NCI-H1436 treated with DMSO at 0.1 percent for 48 hours (cell line): ENCODE measurements at places on chromosomes 3 and 15.

DNA sequence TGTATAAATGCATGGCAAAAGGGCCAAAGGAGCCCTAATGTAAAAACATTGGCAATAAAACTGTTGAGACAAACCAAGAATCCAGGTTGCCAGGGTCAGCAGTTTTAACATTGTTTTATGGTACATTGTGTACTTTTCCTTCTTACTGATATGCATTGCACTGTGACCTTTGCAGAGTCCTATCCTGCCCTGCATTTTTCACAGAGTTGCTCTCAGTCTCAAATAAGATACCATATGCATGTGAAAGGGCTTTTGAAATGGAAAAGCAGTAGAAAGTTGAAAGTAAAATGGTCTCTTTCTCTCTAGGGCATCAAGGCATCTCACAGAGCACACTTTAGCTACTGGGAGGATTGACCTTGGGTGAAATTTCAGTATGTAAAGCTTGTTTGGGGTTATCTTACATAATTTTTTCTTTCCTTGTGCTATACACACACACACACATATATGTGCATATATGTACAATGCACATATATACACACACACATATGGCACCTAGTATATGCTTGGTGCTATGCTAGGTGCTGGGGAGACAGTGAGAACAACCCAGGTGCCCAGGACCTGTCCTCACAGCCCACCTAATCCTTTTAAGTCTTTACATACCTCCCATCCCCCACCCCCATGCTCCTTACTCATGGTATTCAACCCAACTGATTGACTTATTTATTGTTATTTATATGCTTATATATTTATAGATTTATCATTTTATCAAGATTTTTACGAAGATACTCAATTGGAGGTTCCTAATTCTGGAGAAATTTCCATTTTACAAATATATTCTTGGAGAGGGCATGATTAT, 1.2 kb upstream of the PPP2R3A start:
- DNase-seq, result no peak

DNA sequence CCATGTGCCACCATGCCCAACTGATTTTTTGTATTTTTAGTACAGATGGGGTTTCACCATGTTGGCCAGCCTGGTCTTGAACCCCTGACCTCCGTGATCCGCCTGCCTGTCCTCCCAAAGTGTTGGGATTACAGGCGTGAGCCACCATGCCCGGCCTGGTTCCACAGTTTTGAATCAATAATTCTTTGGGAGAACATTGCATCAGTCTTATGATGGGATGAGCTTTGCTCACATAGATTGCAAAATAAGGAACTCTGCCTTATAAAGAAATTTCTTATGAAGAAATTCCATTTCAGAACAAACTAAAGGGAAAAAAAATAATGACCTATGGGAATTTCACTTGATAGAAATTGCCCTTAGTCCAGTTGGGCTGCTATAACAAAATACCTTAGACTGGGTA, 15.8 kb upstream of the TMPRSS7 start:
- no peak for DNase-seq

DNA sequence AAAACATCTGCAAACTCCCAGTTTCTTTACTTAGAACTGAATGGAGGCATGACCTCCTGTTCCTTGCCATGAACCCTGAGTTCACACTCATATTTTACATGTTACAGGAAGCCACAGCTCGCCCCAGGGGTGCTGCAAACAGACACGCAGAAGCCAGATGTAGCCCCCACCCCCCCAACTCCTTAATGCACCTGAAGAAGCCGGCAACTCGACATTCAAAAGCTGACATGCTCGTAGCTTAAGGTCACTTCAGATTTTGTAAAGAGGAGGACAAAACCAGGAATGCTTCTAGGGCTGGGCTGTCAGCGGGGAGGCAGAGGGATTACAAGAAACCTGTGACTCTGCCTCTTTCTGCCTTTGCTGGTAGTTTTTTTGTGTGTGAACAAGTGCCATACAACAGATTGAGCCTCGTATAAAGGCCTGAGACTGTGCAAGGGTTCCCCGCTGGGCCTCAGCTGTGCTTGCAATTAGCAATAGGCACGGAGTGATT, 42.0 kb upstream of the FEZF2 start:
- no peak for DNase-seq

DNA sequence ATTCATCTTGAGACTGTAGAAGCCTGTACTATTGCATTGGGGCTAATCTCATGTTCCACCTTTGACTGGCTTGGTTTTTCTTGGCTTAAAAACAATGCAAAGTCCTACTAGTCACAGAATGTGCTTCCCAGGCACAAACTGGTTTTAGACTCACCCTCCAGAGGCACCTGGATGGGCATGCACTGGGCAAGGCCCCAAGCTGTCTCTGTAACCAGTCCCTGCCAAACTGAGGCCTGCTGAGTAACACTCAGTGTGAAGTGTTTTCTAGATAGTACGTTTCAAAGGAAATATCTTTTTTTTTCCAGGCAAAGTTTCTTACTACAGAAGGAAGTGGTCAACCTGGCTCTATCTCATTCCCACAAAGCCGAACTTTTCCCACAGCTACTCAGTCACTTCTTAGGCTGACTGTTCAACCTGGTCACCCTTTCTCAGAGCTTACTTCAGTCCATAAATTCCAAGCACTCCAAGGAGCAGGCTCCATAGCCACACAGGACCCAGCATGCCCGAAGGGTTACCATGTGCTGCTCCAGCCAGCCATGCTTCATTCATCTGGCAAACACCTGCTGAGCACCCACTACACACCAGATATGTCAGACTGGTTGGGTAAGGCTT, 57.4 kb downstream of the NPTN start:
- DNase-seq, result no peak

- no peak for DNase-seq
These were observed 3.1 kb downstream of the PAQR9 start for GRCh38 chr3:142960322-142960850.

DNA sequence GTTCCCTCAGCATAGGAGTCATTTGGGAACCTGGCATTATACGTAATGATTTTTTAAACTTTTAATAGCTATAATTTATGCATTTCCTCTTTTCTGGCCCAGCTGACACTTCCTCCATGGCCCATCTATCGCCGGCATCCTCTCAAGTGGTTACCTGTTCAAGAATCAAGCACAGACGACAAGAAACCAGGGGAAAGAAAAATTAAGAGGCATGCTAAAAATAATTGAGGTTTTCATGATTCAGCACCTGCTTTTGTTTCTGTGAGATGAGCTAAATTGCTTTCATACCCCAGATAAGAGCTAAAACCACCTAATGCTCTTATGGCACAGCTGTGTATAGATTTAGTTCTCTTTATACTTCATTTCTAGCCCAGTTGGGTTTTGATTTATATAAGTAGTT, 1.7 kb downstream of the SPCS1 start:
- DNase-seq, result no peak

DNA sequence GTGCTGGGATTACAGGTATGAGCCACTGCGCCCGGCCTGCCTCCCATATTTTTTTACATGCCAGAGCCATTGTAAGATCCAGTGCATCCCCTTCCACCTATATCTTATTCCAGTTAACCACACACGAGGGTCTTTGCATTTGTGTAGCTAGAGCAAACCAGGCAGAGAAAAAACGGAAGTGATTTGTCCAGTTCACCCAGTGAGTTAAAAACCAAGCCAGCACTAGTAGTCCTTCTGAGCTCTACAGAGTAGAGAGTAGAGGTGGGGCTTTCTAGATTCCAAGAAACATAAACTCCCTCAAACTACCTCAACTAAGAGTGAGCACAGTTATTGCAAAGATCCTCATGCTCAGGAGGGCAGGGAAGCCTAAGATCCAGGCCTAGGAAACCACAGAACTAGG, 34.7 kb downstream of the TMEM158 start:
- no peak for DNase-seq

- no peak for DNase-seq
These were observed 382.9 kb downstream of the GABRG3 start for GRCh38 chr15:27353856-27354255.

DNA sequence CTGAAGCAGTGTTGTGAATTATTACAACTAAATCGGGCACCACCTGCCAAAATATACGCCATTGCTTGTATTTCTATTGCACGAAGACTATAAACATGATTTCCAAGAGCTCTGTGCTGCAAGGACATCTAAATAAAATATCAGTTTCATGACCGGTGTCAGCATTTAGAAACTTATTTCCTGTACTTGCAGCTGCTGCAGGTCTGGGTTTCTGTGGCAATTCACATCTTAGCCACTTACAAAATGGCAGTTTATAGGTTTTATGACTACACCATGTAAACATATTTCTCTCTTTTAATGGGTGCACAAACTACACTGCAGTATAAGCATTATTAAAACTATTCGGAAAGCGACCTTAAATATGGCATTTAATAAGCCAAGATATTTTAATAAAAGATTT, 359.4 kb downstream of the VPS13C start:
- DNase-seq, result no peak

GRCh38 chr3:177778633-177779032, 581.4 kb upstream of the TBL1XR1 start:
- DNase-seq, result no peak

- DNase-seq, result no peak
These were observed 395.3 kb upstream of the TPRG1 start for GRCh38 chr3:188776447-188776846.

DNA sequence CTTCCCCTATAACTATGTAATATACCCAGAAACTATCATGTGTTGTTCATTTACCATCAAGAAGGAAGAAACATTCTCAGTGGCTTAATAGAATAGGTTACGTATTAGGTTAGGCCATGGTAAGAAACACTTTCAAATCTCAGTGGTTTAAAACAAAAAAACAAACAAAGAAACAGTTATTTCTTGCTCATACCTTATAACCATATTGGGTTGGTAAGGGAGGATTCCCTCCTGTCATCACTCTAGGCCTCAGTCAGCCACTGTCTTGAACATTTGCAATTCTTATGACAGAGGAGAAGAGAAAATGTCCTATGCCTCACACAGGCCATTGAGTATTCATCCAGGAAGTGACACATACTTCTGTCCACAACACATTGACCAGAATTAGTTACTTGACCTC, 727.7 kb upstream of the NECTIN3 start:
- no peak for DNase-seq

GRCh38 chr15:69115031-69115430, 45.4 kb upstream of the GLCE start:
- DNase-seq, result no peak

DNA sequence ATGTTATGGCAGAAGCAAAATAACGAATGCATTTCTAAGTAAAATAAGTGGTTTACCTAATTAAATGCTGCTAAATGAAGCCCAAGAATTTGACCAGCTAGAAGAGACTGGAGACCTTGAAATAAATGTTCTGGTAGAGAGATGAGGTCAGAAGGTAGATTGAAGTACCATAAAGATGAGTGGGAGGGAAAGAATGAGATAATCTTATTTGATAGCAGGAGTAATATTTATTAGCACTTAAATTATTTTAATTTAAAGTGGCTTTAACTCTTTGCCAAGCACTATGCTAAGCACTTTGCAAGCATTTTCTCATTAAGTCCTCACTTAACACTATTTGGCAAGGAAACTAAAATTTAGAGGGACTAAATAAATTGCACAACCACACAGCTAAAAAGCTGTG, 314.9 kb upstream of the CCDC54 start:
- DNase-seq, result no peak

DNA sequence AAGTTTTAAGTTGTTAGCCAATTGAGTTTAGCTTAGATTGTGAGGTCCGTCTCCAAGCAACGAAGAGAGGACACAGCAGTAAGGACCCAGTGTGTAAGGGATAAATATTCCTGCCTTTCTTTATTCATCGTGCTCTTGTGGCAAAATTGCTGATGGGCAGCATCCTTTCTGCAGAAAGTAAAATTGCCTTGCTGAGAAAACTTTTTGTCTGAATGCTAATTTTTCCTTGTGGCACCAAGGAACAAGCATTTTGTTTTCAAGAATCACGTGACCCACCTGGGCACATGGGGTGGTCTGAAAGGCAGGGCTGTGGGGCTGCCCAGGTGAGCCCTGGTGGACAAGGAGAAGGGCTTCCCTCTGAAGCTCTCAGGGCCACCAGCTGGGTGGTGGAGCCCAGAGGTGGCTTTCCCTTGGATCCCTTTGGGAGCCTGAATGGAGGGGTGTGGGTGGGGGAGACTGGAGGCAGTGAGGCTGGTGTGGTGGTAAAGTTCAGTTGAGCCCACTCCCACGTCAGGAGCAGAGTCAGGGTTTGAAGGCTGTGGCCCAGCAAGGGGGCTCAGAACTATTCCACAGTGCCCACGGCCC, 24.0 kb upstream of the TMCC1 start:
- DNase-seq, result no peak

- no peak for DNase-seq
These were observed 964.6 kb downstream of the SI start for GRCh38 chr3:164113371-164114332.

GRCh38 chr15:85583923-85584390, 203.6 kb downstream of the AKAP13 start:
- DNase-seq, result no peak

GRCh38 chr3:132817646-132818177, 95.5 kb upstream of the NPHP3 start:
- no peak for DNase-seq

DNA sequence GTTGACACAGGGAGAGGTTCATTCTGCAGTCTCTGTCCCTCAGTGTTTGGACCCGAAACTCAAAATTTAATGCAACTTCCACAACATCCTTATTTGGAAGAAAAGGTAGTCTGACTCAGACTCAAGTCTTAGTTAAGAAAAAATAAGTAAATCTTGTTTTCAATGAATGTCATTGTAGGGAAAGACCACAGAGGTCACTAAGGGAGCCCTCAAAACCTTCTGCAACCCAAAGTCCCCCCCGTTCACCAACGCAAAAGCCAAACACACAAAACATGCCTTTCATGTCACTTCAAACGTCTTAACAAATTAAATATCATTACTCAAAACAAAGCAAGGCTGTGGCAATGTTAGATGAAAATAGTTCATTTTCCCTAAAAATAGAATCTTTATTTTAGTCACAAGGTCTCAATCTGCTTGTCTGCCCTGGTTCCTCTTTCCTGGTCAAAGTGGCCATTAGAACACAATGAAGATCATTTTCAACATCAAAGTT, 20.9 kb upstream of the SSUH2 start:
- no peak for DNase-seq

- no peak for DNase-seq
These were observed 125.0 kb upstream of the TRIM42 start for GRCh38 chr3:140552898-140553297.

- no peak for DNase-seq
These were observed 747 bp downstream of the PDCD6IP start for GRCh38 chr3:33799202-33799551.

- DNase-seq, result no peak
These were observed 542.9 kb downstream of the FHIT start for GRCh38 chr3:60708191-60708975.

DNA sequence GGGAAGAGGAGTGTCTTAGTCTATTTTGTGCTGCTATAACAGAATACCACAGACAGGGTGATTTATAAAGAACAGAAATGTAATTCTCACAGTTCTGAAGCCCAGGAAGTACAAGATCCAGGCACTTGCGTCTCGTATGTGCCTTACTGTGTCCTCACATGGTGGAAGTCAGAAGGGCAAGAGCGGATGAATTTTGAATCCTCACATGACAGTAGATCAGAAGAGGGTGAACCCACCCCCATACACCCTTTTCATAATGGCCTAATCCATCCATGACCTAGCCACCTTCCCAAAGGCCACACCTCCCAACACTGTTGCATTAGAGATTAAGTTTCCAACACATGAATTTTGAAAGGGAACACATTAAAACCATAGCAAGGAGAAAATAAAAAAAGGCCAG, 18.7 kb upstream of the ANXA2 start:
- no peak for DNase-seq

GRCh38 chr3:184289426-184289938, 9.6 kb upstream of the PSMD2 start:
- peak; percentile 53 for DNase-seq
